ENCODE measurements at places on chromosomes 5 and 9.

DNA sequence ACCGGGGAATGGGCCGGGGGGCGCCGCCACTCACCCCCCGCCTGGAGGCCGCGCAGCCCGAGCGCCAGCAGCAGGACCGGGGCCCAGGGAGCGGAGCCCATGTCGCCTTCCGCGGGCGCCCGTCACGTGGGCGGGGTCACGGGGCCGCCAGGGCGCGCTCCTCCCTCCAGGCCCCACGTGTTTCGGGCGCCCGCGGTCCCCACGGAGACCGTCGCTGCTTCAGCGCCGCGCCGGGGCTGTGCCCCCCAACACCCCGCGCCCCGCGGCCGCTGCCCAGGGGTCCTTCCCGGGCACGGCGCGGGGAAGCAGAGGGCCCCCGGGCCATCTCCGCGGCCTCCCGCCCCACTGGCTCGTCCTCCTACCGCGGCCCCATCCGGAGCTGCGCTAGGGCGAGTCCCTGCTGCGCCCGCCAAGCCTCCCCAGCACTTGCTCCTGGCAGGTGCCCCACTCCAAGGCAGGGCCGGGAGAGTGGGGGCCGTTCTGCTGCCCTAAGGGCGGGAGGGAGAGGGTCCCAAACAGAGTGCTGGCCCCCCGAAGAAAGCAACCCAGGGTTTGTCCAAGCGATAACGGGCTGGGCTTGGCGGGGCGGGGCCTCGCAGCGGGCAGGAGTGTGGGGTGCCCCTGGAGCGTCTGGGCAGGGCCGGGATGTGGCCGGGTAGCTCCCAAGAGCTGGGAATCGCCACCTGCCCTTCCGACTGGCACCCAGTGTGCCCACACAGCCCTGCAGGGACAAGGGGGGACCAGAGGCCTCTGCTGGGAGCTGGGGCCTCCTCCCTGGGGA, at the start of gene DPP7:
TSS of gene DPP7 (minus strand) at position 121 of the 781 bp plus-strand sequence. CDS start at position 101, 20 bp downstream.
- DNase-seq = peak; percentile 75

DNA sequence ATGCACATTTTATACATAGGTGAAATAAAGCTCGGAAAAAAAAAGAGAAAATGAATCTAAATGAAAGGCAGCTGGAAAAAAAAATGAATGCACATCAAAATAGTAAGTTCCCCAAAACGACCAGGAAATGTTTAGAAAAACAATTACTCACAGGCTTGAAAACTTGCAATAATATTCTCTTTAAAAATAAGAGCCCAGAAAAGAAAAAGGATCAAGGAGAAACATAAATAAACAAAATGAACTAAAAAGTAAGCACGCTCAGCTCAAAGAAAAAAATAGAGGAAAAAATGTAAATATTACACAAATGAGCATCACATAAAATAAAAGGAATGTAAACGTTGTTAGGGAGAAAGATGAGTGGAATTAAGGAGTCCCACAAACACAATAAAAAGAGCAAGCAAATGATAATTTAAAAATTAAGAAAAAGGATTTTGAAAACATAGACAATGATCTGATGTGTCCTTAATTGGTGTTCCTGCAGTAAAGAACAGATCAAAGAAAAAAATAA, 54.2 kb downstream of the SLC27A6 start:
- no peak for DNase-seq

GRCh38 chr5:81506900-81507588, 113.1 kb upstream of the ACOT12 start:
- peak; percentile 57 for DNase-seq

GRCh38 chr9:38318759-38319495, 73.6 kb upstream of the ALDH1B1 start:
- DNase-seq = no peak

- no peak for DNase-seq
Measured at GRCh38 chr9:32677931-32678330, 42.5 kb upstream of the TAF1L start.
